DND-41 (cell line): ENCODE measurements at places on chromosomes 6 and 20.
A peak's percentile ranks its signal among the peaks of the same experiment; 100 is the strongest.

- DNase-seq, result no peak
These were observed 4.5 kb upstream of the EPB41L2 start for GRCh38 chr6:131067521-131067920.

GRCh38 chr6:35777356-35778102 lies 1.1 kb downstream of the CLPSL2 start:
- DNase-seq, result no peak

DNA sequence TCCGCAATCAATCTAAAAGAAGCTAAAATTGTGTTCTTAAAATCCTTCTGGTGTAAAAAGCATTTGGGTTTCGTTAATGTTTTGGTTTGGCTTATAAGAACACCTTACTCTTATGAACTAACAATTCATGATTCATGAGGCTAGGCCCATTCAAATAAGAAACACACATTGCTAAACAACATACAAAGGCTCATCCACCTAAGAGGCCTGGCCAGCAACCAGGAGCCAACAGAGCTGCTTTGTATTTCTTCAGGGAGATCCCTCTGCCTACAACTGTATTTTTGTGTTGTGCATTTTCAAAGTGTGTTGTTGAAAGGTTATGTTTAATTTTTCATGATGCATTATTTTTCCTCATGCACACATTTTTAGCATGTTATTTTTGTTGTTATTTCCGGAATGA lies 98.6 kb downstream of the PTPRK start:
- no peak for DNase-seq

- no peak for DNase-seq
These were observed 133.1 kb upstream of the FOXA2 start for GRCh38 chr20:22717466-22717865.

DNA sequence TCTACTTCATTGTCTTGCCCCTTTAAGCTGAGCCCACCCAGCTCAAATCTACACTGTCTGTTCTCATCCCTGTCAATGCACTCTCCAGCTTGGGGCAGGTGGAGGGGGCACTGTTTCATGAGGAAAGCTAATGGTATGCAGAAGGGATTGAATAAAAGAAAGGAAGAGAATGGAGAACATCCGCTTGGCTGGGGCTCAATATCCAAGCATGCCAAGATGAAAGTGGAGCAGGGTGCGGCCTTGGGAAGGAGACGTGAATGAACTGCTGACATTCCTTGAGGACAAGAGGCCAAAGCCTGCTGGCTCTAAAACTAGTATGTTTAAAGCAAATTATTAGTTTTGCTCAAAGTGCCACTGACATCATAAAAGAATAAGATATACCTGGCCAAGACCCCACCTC lies 24.2 kb downstream of the AKAP12 start:
- no peak for DNase-seq

DNA sequence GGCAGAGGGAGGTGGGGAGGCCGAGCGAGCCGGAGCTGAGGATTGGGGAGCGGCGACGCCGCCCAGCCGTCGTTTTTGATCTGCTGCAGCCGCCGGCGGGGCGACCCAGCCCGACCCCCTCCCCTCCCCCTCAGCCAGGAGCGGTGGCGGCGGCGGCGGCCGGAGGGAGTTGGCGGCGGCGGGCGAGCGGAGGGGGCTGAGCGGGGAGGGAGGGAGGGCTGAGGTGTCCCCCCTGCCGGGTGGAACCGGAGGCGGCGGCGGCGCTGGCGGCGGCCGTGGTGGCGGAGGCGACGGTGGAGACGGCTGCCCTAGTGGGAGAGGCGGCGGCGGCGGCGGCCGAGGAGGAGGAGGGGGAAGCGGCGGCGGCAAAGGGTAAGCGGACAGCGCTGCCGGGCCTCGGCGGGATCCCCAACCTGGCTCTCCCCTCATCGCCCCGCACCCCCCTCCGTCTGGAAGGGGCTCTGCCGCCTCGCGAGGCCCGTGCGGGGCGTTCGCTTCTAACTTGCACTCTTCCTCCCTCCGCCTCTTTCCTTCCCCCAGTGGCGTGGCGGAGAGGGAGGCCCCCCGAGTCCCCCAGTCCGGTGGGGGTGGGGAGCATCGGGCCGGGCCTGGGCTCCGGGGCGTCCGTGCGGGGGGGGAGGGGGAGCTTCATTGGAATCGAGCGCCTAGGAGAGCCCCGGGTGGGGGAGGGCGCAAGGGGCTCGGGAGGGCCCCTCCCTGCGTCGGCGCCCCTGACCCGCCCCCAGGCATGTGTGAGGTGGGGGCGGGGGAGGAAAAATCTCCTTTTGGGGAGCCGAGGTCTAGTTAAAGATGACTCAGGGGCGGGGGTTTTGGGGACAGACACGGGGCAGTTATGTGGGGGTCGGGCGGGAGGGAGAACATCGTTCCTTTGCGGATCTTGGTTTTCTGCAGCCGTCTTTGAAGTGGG lies at the start of gene TAB2:
TAB2 (plus strand) TSS at position 69 of the 928 bp plus-strand sequence. CDS start 52,286 bp downstream, outside the sequence.
- peak; percentile 72 for DNase-seq

GRCh38 chr20:2387180-2387577 lies 6.5 kb downstream of the TGM6 start:
- peak; percentile 76 for DNase-seq

GRCh38 chr6:136501096-136501495 lies 49.1 kb downstream of the MAP7 start:
- DNase-seq, result no peak

DNA sequence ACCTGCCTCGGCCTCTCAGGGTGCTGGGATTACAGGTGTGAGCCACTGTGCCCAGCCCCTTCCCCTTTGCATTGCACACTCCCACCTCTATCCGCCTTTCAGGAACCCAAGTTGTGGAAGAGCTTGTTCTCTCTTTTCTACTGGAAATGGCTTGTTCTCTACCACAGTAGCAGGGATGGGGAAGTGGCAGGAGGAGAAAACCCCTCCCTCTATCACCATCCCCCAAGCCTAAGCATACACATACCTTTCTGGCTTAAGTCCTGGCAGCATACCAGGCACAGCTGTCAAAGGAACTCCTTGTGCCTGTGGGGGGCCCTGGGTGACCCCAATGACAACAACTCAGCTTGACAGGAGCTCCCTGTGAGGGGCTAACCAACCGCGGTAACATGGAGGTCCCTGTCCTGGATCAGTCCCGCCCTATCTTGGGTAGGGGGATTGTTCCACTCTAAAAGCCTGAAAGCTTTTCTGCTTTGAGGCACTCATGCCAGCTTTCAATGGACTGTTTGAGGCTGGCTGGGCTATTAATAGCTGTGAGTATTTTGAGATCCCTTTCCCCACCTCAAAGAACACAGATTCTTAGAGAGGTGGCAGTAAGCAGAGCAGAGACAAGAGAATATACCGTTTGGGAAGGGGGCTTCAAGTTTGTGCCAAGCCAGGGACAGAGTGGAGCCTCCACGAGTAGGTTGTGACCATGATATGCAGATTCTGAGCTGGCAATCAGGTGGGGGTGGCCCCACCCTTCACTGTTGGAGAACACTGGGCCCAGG lies 2.3 kb downstream of the KLHDC3 start:
- no peak for DNase-seq

- DNase-seq, result peak; percentile 41
These were observed 608.4 kb downstream of the EPHA7 start for GRCh38 chr6:92810913-92811312.

DNA sequence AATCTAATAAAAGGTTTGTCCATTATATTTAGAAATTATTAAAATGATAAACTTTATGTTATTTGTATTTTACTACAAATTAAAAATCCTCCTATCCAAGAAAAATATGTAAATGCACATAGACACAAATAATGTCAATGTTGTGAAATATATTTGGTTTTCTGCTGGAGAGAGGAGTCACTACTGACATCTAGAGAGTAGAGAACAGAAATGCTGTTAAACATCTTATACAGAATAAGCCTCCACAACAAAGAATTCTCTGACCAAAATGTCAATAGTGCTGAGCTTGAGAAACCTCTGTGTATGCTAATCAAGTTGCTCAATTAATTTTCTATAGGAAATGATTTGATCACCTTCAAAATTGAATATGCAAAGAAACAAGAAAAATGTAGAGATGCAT lies 12.4 kb downstream of the HTR1B start:
- DNase-seq, result no peak

- DNase-seq, result no peak
These were observed 14.5 kb upstream of the PCMTD2 start for GRCh38 chr20:64241061-64241460.

DNA sequence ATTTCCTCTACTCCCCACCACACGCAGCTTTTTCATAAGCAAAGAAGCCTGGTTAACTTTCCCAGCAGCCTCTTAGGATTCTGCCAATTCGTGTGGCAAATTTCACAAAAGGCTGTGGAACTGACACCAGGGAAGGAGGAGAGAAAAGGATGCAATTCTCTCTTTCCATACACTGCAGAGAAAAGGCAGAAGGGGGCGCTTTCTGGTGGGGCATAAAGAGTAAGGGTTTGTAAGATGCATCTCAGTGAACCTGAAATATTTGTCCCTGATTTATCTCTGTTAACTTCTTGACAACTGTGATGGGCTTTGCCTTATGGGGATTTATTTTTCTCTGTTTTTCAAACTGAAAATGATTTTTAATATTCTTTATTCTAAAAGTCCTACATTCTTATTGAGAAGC lies 45.5 kb upstream of the GLP1R start:
- DNase-seq, result no peak

GRCh38 chr20:38927902-38928578 lies 1.8 kb downstream of the FAM83D start:
- peak; percentile 34 for DNase-seq
